Fibroblast of lung (primary cell): ENCODE measurements at places on chromosomes 4 and X.

DNA sequence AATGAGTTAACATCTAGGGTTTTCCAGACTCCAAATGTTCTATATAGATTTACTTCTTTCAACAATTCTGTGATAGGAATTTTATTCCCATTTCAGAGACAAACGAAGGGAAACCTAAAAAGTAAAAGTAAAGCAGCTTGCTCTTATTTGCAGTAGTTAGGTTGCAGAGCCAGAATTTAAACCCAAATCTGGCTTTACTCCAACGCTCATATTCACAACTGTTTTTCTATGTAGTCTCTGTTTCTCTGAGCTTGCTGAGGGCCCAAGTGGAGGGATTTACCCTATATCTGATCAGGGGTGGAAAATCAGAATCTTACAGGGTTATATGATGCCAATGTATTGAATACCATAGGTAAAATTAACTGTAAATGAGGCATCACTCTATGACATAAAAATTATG lies 599.1 kb upstream of the GRIA3 start:
- DNase-seq: no peak

DNA sequence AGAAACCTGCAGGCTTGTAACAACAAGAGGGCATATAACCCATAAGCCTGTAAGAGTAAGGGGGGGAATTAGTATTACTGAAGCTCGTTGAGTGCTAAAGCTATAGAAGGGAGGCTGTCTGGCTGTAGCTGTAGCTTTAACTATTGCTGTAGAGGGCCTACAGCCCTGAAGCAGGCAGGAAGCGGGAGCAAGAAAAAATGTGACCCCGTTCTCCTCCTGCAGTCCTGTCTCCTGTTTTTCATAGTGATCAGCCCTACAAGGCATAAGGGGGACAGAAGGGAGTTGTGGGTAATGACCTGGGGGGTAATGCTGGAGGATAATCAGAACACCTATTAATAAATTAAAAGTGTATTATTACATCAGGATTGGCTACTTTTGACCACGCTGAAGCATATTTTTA lies 206.9 kb upstream of the MAB21L2 start:
- DNase-seq: no peak

GRCh38 chrX:129626026-129626425 lies 28.7 kb downstream of the APLN start:
- peak; percentile 25 for DNase-seq

DNA sequence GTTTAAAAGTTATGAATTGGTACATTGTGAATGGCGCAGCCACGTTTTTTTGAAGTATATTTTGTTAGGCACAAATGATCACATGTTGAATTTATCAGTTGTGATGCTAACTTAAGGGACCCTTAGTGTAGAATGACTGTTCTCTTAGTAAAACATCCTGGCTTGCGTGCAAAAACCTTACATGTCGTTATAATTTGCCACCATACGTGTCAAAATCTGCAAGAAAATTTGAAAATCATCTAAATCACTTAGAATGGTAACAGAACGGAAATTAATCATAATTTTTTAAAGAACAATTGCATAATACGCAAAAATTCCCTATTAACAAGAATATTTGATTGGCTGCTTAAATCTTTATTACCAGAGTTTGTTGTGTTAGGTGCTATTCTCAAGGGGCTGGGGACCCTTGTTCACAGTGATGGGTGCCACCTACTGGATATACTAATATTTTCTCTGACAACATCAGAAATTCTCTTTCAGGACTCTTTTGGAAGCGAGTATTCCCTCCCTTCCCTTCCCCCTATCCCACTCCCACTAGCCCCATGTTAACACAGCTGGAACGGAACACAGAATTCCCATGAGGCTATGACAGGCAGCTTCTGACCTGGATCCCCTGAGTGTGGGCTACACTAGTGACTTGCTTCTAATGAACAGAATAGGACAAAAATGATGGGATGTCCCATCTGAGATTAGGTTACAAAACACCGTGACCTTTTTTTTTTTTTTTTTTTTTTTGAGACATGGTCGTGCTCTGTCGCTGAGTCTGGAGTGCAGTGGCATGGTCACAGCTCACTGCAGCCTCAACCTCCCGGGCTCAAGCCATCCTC lies 71.8 kb downstream of the SUPT20HL2 start:
- DNase-seq: peak; percentile 49

DNA sequence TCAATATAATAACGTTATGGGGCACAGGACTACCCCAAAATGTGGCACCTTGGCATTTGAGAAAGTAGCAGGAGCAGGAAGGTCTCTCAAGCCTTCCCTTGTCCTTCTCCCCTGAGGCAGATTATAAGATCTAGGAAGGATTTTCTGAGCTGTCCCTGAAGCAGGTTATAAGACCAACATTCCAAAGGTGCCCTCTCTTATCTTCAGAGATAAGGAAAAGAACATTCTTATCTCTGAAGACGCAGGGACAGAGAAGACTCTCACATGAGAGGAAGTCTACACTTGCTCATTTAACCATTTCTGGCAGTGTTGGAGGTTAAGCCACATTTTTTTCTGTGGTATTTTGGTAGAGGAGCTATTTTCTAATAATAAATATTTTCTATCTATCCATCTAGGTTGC lies 437.9 kb upstream of the MAOA start:
- no peak for DNase-seq

- peak; percentile 58 for DNase-seq
These were observed 174.8 kb downstream of the ENOX2 start for GRCh38 chrX:130728208-130728607.

DNA sequence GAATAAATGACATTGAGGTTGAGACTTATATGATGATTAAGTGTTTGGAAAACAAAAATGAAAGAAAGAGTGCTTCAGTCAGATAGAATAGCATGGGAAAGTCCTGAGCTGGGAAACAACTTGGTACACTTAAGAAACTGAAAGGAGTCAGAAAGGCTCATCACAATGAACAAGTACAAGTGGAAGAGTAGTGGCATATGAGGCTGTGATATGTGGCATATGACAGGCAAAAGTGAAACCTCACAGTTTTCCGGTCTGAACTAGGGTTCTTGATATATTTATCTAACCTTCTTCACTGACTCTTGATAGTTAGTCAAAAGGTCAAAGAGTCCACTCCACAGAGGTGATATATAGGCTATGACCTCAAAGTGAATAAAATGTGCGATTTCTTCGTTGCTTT lies 537.1 kb upstream of the CXorf51A start:
- no peak for DNase-seq

DNA sequence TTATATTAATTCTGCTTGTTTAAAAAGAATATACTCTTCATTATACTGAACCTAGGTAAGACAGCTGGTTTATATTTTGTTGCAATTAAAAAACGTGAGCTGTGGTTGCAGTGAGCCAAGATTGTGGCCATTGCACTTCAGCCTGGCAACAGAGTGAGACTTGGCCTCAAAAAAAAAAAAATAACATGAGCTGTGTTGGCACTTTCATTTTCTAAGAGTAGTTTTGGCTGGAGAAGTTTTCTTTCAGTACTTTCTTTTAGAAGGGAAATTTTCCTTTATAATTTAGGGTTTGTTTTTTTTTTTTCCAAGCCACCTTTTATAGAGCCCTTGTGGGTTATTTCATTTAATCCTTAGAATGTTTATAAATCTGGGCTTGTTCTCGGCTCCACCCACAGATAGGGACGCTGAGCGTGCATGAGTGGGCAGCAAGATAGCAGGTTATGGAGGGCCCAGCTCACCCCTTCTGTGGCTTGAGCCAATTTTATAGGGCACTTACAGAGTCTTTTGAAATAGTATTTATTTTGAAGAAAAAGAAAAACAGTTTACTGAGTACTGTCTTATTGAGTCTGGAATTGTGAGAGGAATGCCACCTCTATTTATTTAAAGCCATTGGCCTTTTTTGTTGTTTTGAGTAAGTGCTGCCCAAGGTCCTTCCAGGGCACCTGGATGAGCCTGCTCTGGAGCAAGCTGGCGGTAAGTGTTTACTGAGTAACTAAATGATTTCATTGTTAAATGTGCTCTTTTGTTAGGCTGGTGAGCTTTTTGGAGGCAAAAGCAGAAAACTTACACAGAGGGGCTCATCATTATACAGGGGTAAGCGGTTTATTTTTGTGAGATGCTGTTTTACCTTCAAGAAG lies 60.9 kb downstream of the HTT start:
- DNase-seq: no peak

GRCh38 chr4:111209706-111210105 lies 586.8 kb upstream of the PITX2 start:
- no peak for DNase-seq

GRCh38 chr4:126269106-126269505 lies 954.4 kb downstream of the FAT4 start:
- DNase-seq: peak; percentile 54

GRCh38 chr4:47882228-47882627 lies 32.2 kb downstream of the NFXL1 start:
- DNase-seq: peak; percentile 21

DNA sequence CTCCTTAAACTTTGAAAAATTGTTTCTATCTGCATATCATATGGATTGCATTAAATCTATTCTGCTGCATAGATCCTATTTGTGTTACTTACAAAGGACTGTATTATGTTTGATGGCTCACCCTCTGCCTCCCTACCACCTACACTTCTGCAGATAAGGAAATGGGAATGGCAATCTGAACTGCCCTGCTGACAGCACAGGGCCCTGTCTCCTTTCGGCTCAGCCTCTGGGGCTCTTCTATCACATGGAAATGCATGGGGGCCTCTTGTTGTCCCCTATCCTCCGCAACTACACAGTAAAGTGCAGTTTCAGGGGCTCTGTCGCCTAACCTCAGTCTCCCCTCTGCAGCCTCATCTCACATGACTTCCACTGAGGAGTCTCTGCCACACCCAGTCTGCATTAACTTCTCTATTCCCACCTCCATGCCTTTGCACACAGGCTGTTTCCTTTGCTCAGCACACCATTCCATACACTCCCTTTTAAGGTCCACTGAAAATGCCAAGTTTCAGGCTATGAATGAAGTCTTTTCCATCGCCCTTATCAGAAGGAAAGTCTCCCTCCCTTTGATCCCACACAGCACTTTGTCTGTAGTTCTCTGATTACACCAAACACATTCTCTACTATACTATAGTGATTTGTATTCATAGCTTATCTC lies 12.5 kb downstream of the RELL1 start:
- no peak for DNase-seq

GRCh38 chr4:73329300-73329699 lies 70.7 kb upstream of the ANKRD17 start:
- DNase-seq: no peak

GRCh38 chrX:150548684-150549083 lies 19.7 kb upstream of the MTM1 start:
- peak; percentile 34 for DNase-seq

DNA sequence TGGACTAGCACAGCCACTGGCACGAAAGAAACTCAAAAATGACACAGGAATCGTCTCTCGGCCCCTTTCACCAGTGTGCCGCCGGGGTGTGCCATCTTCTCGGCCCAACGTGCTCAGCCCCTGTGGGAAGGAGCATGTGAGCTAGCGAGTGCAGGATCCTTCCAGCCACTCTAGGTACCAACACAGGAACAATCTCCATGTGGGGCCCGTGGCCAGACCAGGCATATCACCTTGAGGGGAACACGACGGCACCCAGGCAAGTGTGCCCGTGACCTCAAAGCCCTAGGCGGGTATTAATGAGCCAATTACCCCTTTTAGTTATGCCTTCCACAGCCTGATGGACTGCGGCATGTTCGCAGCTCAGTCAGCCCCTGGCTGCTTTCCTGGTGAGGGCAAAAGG lies 231.5 kb downstream of the FAT4 start:
- DNase-seq: no peak

DNA sequence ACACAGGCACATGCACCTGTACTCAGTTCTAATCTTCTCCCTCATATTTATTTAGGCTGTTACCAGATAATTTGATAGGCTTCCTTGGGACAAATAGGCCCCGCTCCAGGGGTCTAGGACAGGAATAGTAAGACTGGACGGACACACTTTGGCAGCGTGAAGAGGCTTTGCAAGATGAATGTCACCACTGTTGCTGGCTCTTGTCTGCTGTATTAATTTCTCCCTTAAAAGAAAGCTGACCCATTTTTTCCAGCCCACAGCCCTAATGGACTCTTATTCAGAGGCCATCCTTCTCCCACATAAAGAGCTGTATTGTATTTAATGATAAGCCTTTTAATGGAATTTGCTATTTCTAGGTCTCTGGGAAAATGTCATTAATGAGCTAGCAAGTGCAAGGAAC lies 18.0 kb downstream of the FAM184B start:
- DNase-seq: no peak

DNA sequence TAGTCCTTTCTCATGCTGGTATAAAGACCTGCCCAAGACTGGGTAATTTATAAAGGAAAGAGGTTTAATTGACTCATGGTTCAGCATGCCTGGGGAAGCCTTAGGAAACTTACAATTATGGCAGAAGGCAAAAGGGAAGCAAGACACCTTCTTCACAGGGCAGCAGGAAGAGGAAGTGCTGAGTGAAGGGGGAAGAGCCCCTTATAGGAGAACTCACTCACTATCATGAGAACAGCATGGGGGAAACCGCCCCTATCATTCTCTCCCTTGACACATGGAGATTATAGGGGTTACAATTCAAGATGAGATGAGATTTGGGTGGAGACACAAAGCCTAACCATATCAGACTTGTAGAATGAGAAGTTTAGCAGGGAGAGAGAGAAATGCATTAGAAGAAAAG lies 373.3 kb upstream of the DIAPH2 start:
- DNase-seq: no peak

DNA sequence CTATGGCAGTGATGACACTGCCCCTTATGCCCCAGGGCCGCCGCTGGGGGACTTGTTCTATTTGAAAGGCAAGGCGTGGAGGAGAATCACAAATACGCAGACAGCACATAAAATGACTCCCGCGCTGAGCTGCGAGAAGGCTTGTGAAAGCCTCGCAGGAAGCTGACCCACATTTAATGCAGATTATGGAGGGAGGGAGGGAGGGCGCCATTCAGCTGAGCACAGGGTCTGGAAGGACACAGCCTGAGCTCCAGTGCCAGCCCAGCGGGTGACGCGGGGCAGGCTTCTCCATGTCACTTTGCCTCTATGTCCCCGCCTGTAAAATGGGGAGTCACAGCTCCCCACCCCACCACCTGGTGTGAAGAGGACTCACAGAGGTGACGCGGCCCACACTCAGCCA lies 14.3 kb downstream of the ABLIM2 start:
- DNase-seq: no peak

DNA sequence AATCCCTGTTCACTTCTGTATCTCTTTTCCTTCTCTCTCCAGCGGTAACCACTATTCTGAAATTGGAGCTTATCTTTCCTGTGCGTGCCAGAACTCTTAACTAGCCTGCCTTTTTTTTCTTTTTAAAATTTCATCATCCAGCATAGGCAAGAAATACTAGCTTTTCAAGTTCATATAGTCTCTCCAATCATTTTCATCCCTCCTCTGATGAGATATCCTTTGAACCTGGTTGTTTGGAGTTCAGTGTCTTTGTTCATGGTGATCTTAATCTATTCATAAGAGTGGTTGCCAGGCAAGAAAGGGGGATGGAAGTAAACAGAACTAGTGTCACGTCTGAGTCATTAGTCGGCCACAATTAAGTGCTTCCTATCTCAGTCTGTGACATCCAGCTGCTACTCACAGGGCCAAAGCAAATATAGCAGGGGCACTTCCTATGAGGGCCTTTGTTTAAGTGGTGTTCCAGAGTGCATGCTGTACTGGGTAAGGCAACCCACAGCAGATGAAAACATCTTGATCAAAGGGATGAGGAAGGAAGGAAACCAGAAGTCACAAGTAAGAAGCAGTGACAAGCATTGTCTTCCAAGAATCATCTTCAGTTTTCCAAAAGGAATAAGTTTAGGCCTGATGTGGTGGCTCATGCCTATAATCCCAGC lies 56.4 kb upstream of the XIAP start:
- peak; percentile 83 for DNase-seq
